ENCODE measurements at places on chromosomes 2 and 18.

DNA sequence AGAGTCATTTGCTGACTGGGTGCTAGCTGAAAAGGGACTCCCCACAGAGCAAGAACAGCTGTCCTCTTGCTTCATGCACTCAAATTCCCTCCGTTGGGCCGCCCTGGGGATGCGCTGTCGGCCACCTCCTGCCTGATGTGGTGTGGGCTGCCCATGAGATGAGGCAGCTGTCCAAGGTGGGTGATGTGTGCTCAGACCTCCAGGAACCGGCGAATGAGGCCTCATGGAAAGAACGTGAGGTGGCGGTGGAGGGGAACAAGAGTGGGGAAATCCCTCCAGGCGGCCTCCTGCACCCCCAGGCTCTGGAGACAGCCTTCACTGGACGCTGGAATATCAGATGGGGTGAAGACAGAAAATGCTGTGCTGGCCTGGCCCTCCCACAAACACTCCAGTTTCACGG, 79.8 kb downstream of the LONRF2 start:
- no peak for DNase-seq

DNA sequence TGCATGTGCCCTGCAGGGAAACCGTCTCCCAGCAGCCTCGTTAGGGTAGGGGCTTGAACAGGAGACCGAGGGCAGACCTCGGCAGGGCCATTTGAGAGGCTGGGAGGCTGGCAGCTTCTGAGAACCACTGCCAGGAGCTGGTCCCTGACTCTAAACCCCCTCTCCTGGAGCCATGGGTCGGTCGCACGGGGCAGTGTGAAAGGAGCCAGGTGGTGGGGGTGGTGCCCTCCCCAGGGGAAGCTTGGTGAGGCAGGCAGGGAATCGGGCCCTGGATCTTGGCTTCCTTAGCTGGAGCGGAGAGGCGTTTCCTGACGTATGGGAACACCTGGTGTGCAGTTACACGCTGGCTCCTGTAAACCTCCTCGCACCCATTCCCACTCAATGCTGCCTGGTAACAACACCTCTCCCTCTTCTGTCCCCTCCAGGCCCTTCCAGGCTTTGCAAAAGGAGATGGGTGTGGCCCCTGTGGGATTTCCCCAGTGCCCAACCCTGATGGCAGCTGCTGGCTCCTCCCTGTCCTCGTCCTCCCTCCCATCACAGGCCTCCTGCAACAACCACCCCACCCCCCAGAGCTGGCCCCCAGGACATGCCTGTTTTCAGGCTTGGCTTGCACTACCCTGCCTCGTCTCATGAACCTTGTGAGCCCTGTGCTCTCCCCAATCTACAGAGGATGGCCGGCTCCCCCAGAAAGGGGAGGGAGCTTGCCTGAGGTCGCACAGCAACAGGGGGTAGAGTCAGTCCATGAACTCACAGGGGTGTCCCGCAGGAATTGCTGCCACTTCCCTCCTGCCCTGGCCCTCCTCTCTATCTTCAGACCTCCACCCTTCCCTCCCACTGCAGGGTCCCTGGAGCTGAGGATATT, 24.4 kb downstream of the ADRA2B start:
- DNase-seq: no peak

GRCh38 chr2:54370405-54371104, 85.6 kb upstream of the SPTBN1 start:
- DNase-seq: no peak

GRCh38 chr18:957829-958228, 53.2 kb downstream of the ADCYAP1 start:
- DNase-seq: no peak

- DNase-seq: no peak
Observed at GRCh38 chr2:31238906-31239592, 5.1 kb downstream of the EHD3 start.

DNA sequence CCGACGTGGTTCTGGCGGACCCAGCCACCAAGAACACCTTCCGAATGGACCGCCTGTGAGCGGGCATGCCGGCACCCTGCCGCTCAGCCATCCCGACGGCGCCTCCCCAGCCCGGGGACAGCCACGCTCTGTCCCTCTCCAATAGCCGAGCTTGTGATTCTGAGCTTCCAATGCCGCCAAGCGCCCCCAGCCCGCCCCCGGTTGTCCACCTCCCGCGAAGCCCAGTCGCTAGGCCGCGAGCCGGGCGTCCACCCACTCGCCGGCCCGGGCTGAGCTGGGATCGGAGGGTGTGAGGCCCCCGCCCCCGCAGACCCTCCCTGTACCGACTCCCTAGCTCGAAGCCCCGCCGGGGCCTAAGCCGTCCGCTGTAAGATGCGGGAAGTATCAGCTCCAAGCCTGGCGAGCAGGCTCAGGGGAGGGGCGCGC, 1195.1 kb upstream of the CHAC2 start:
- no peak for DNase-seq

DNA sequence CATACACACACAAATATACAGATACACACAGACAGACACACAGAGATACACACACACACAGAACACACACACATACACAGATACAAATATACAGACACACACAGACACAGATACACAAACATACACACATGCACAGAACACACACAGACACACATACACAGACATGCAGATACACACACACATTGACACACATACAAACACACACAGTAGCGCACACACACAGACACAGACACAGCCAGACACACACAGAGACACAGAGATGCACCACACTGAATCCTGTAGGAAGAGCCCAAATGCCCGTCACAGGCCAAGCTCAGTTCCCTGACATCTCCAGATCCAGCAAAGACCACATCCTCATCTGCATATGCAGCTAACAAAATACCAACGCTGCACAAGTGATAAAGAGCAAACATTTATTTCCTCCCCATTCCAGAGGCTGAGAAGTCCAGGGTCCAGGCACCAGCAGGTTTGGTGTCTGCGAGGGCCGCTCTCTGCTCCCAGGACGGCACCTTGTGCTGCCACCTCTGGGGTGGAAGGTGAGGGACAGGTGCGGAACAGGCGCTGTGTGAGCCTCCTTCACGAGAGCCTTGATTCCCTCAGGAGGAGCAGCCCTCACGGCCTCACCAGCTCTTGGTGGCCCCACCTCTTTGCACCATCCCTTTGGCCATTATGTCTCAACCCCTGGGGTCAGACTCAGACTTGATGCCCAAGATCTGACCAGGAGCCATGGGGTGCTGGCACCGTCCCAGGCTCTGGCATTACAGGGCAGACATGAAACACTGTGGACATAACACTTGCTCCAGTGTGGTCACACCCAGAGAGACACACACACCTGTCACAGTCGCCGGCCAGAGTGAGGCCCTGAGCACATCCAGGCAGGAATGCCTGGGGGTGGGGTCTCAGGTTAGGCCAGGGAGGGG, 108.7 kb downstream of the NDUFA10 start:
- DNase-seq: no peak

DNA sequence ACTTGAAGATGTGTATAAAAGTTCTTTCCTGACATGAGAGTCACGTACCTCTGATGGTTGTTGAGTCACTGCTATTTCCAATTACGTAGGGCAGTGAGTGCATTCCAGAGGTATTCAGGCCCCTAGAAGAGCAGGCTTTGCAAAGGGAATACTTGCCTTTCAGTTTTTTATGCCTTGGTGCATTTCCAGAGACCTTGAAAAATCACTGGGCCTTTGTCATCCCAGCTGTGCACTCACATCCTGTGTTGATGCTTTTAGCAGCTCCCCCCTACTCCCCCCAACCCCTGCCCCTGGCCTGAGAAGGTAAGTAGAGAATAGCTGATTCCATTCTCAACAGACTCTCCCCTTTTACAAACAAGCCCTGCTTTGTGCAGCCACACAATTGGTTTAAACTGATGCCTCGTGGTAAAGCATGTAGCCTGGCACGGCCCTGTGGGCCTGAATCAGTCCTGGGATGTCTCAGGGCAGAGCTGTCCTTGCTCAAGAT, 174.2 kb downstream of the PRPF40A start:
- no peak for DNase-seq

GRCh38 chr2:112691881-112692281, 28.9 kb upstream of the NT5DC4 start:
- DNase-seq: no peak

DNA sequence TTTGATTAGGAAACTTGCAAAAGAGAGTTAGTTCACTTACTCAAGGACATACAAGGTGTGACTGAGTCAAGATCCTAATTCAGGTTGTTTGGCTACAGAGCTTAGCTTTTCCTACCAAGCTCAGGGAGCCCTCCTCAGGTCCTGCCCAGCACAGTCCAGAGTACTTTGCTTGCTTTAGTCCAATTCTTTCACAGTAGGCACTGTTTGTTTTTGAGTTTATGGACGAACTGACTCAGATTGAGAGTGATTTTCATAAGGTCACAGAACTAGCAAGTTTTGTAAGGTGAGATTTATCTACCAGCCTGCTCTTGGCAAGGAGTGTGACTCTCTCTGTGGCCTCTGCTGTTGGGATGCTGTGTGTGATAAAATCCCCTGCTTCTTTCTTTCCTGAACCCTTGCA, 310.5 kb downstream of the PTPRM start:
- DNase-seq: no peak

DNA sequence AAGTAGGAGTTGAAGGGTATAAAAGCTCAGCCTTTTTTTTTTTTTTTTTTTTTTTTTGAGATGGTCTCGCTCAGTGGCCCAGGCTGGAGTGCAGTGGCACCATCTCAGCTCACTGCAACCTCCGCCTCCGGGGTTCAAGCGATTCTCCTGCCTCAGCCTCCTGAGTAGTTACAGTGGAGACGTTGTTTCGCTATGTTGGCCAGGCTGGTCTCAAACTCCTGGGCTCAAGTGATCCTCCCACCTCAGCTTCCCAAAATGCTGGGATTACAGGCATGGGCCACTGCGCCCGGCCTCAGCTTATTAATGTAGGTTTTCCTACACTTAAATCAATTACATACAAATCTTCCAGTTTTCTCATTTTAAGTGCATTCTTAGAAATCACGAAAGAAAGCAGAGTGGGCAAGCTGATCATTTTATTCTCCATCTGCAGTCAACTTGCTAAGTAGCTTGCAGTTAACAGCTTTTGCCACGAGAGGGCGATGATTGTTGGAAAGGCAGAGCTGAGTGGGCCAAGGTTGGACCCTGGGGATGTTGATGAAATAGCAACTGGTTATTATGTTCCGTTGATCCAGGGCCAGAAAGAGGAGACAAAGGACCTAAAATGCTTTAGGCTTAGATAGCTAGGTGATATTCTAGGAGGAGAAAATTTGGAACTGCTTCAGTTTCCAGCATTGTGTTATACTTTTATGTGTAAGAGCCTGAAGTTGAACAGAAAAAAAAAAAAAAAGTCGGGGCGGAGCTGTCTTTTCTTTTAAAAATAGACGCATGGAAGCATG, 234.4 kb upstream of the EPAS1 start:
- peak; percentile 30 for DNase-seq

DNA sequence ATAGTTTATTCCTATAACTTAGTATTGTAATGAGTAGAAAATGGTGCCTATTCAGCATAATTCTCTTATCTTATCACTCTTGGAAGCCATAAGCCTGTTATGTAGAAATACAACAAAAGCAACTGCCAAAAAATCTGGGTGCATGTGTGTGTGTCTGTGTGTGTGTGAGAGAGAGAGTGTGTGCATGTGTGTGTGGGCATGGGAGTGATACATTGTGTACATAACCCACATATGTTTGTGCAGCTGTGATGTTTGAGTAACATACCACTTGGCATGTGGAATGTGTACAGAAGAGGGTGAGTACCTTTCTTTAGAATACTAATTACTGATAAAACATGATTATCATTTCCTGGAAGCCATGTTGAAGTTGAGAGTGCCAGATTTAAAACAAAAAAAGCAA, 642.3 kb upstream of the SYT4 start:
- DNase-seq: no peak

DNA sequence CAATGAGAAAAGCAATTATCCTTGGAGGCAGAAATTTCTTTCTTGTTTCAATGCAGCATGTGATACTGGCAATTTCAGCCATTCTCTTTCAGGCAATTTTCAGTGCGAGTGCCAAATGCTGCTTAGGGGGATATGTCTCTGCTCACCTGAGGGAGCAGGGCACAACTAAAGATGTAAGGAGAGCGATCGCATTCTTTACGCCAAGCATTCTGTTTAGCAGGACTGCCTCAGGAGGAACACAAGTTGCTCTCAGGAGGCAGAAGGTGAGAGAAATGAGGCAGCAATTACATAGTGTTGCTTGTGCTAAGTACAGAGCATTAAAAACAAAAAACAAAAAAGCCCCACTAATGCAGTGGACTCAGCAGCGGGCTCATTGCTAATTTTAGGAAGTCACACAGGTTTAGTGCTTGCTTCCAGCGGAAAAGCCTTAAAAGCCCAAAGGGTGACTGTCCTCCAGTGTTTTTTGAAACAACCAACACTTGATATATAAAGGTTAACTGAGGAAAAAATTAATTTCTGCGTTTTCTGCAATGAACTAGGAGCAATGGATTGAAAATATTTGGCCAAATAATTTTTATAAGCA, 116.9 kb downstream of the METTL8 start:
- DNase-seq: peak; percentile 70

- DNase-seq: no peak
Observed at GRCh38 chr18:36334798-36335197, 37.3 kb downstream of the FHOD3 start.

- no peak for DNase-seq
Observed at GRCh38 chr2:105935063-105935462, 190.4 kb downstream of the NCK2 start.

DNA sequence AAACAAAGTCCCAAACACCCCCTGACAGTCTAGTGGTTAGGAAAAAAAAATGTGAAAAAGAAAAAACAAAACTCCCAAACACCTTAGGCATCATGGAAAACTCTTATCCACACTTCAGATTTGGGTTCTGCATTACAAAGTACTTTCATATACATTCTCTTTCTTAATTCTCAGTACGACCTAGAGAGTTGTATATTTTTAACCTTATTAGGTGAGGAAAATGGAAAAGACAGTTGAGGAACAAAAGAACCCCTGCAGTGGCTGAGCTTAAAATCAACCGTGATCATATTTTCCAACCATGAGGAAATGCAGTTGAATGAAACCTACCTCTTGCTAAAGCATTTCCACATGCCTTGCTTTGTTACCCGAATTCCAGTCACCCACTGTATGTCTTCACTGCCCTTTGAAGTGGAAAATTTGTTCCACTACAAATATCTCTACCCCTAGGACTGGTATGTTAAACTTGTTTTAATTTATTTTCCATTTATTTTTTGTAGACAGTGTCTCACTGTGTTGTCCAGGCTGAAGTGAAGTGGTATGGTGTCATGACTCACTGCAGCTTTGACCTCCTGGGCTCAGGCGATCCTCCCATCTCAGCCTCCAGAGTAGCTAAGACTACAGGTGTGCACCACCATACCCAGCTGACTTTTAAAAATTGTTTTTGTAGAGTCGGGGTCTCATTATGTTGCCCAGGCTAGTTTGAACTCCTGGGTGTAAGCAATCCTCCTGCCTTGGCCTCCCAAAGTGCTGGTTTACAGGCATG, 56.9 kb upstream of the LPIN2 start:
- DNase-seq: no peak

- no peak for DNase-seq
Observed at GRCh38 chr18:596288-596881, 403 bp upstream of the CLUL1 start.

GRCh38 chr2:225600865-225601264, 201.4 kb downstream of the NYAP2 start:
- no peak for DNase-seq

GRCh38 chr2:198042189-198042588, 237.8 kb downstream of the PLCL1 start:
- DNase-seq: no peak
